Activated naive CD4-positive, alpha-beta T cell treated with anti-CD3 and anti-CD28 coated beads, Interleukin-2, amount 50 U/mL, for 72 hours (primary cell): ENCODE measurements at places on chromosomes 2 and 18. TPM values are rescaled to one million over a fixed set of nuclear protein-coding genes. Genes with fewer than 3 reads are reported as not detected.

SALL3 gene
- total RNA-seq, result not detected

RASGRP3 gene
- total RNA-seq, result 2.5 TPM

B3GNT7 gene
- total RNA-seq, result 0.43 TPM

OSBPL1A gene
- total RNA-seq, result 5.4 TPM

GAREM1 gene
- not detected for total RNA-seq

ANKRD44 gene
- 130 TPM for total RNA-seq

PLGLB1 gene
- 0.50 TPM for total RNA-seq

EML6 gene
- total RNA-seq, result 2.4 TPM

LYG2 gene
- total RNA-seq, result not detected

RUFY4 gene
- total RNA-seq, result 5.1 TPM

NT5C1B gene
- not detected for total RNA-seq

CCBE1 gene
- total RNA-seq, result 0.27 TPM

PLEK gene
- 0.88 TPM for total RNA-seq

C2orf81 gene
- 6.4 TPM for total RNA-seq

TUBB8B gene
- total RNA-seq, result not detected

LBH gene
- total RNA-seq, result 67.0 TPM

DSG4 gene
- not detected for total RNA-seq

CABLES1 gene
- total RNA-seq, result 6.5 TPM

MAL gene
- 62.8 TPM for total RNA-seq

DAPL1 gene
- total RNA-seq, result not detected

TMBIM1 gene
- total RNA-seq, result 47.5 TPM

SPHKAP gene
- not detected for total RNA-seq

PID1 gene
- not detected for total RNA-seq

DNER gene
- total RNA-seq, result not detected

POTEE gene
- total RNA-seq, result 0.66 TPM
